Heart left ventricle (tissue), 16 donors: ENCODE measurements at places on chromosomes 2 and 18. TPM values are rescaled to one million over a fixed set of nuclear protein-coding genes. Genes with fewer than 3 reads are reported as not detected.

- no peak for DNase-seq
Observed at GRCh38 chr2:209806318-209806717, 34.7 kb downstream of the UNC80 start.

DNA sequence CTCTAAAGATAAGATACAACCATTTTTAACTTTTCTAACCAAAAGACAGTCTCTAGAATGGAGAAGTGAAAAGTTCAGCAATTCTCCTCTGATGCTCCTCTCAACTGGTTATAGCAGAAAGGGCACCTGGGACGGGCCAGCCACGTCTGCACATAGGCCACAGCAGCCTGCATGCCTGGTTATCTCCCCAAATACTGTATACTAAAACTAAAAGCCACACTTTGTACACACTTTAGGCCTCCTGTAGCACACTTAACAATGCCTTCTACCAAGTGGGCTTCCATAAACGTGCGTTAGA, 179.1 kb downstream of the ANKRD44 start:
- DNase-seq: no peak

DNA sequence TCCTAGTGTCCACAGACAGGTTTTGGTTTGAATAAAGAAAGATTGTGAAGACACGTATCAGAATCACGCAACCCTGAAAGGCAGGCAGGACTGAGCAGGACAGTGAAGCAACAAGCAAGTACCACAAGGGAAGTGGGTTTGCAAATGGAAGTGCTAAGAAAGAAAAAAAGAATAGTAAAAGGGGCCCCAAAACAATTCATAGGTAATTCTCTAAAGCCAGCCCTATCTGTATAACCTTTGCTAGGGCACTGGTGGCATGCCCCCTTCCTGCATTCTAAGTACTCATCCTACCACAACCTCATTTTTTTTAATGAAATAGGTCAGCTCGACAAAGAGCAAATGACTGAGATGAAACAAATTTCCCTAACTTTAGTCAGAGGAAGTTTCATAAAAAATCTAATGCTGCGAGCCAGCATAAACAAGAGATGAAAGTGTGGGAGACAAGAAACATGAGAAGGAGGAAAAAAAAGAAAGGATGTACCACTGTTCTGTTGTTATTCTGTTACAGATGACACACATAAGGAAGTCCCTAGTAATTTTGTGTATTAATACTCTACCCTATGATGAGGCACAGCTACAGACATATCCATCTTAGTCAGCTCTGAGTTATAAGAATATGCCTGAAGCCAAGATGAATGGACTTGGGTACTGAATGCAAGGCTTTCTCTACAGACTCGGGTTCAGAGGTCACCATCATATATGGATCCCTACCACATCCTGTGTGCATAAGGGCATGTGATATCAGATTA, 32.2 kb downstream of the IKZF2 start:
- DNase-seq: no peak

DNA sequence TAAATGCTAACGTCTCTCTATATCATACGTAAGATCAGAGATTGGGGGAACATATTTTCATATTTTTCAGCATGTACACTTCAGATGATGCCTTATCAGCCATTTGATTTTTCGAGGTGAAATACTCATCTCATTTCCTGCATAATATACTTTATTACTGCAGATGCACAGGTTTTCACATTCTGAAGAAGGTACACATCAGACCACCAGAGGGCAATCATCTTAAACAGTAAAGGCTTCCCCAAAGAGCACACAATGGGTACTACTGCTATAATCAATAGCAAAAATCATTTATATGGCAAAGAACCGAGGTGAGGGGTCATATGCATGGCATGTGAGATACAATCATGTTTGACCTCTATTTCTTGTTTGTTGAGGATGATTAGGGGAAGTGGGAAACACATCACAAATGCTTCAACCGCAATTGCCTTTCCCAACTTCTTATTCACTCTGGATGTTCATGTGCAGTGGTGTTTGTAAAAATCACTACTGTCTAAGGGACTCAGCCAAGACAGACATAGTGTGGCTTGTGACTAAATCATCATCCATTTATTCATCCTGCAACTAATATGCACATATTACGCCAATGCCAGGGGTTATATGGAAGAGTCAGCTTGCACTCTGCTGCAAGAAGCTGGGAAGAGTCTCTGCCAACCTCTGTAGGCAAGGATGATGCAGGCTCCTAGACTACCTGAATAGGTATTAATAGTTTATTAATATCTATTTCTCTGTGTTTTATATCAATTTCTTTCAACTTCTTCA, 118.7 kb downstream of the EPB41L3 start:
- DNase-seq: no peak

DNA sequence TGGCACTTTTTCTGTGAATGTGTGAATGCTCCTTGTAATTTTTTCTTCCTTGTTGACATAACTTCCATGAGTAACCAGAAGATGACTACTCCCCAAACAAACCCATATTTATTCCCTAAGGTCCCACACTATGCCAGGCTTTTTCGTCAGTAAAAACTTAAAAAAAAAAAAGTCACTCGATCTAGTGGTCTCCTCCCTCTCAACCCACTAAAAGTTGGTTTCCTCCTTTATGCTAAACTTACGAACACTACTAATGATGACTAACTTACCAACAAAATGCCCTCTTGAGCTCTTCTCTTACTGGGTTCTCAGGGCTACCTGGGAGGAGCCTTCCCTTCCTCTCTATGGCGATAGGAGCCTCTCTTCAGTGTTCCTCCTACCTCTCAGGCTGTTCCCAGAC, 18.2 kb downstream of the ACVR1 start:
- DNase-seq: no peak

DNA sequence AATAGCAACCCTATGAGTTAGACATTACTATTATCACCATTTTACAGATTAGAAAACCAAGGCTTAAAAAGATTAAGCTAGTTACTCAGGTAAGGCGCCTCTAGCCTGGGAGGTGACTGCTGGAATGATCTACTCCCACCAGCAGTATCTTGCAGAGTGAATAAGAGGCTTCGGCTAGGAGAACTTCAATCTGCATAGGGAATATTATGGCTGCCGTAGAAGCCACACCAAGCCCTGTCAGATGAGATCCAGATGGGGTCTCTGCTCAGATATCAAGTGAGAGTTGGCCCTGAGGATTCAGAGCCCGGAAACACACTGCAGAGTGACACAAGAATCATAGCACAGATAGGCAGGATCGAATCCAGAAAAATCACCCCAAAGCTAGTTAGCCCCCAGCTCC, 21.5 kb upstream of the PKDCC start:
- no peak for DNase-seq

DNA sequence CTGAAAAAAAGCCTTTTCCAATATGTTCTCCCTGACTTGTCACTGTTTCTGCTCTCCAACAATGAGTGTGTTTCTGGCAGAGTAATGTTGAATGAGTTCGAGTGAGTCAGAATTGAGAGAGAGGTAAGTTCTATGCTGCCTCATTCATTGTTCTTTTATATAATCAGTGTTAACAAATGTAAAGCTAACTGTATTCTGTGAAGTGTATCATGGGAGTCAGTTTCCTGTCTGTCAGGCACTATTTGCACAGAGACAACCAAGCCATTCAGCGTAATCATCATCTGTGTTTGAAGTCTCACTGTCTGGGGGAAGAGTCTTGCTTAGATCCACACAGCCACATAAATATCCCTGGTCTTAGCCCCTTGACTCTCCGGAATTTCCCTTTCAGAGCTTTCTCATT, 22.0 kb upstream of the UPP2 start:
- DNase-seq: no peak

The RAB11FIP5 gene
- 29.2 TPM for total RNA-seq
